ENCODE measurements at places on chromosomes 7 and 10.

DNA sequence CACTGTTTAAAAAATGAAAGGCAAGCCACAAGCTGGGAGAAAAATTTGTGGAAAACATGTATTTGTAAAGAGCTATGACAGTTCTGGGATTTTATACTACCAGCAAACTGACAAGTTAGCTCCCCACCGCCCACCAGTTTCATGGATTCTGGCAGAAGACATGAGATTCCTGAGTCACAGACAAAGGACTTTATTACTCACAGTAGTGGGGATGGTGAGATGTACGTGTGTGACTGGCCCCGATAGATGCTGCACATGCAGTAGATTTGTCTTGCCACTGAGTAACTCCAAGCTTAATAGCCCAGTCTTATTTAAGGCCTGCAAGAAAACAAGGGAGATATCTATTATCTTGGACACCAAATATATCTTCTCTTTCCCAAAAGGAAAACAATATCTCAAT lies 281.7 kb downstream of the AHR start:
- no peaks in the 10 kb centered on the region for H3K27me3 ChIP-seq
- no peaks in the 10 kb centered on the region for H3K36me3 ChIP-seq
- no peaks in the 10 kb centered on the region for H3K4me1 ChIP-seq
- no peak overlapping the region for H3K27ac ChIP-seq
- DNase-seq = no peak

DNA sequence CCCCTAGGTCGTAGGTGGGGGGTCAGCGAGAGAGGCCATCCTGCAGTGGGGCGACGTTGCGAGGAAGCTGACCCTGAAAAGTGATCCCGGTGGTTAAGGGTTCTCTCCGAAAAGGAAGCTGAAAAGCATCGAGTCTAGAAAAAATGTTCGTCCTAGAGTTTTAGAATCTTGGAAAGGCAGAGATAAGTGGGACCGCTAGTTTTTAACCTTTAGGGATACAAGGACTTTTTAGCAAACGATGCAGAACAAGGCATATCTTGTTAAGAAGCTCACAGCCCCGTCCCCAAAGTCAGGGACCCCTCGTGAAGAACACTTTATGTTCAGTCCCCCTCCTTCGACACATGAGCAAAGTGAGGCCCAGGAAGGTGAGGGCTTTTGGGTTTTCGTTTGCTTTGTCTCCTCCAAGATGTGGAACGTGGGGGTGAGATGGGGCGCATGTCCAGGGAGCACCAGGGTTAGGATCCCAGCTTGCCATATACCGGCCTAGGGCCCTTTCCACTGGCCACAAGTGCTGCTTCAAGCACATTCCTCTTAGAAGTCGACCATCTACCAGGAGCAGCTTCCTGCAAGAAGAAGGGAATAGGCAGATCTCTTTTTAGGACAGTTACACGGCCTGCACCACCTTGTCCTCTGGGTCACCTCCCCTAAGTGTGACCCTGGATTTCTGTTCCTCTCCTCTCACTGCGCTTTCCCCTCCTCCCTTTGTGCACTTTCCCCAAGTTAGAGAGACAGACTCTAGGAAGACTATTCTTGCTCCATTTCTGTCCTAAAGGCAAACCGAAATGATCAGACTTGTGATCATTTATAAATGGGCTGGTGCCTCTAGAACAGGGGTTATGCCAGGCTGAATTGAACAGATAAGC lies 969 bp downstream of the SLC35G1 start:
- H3K36me3 ChIP-seq = no peaks in the 10 kb centered on the region
- peak overlapping the region; percentile 55 for H3K4me3 ChIP-seq
- H3K27ac ChIP-seq = no peak overlapping the region
- no peaks in the 10 kb centered on the region for H3K27me3 ChIP-seq
- H3K4me1 ChIP-seq = no peaks in the 10 kb centered on the region

DNA sequence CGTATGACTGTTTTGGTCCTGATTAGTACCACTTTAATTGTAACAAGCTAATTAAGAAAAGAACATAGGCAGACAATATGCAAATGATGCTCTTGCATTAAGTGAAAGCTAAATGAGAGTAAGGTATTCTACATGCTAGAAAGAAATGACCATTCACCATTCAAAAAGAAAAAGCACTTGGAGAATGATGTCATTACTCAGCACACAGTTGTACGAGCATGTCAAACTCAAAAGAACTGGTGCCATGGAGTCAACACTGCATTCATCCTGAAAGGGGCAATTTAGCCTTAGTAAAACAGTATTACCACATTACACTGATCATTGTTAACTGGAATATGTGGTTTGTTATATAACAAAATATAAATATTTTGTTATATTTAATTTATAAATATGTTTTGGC lies 136.2 kb upstream of the CTTNBP2 start:
- no peaks in the 10 kb centered on the region for H3K36me3 ChIP-seq
- no peak overlapping the region for H3K4me3 ChIP-seq
- H3K4me1 ChIP-seq = peaks cover 2% of the 10 kb centered on the region
- no peak for DNase-seq

- H3K27me3 ChIP-seq = no peaks in the 10 kb centered on the region
- no peaks in the 10 kb centered on the region for H3K36me3 ChIP-seq
Measured at GRCh38 chr10:2012209-2012608, 274.9 kb upstream of the ADARB2 start.

- no peaks in the 10 kb centered on the region for H3K27me3 ChIP-seq
- H3K4me3 ChIP-seq = no peak overlapping the region
- no peak for DNase-seq
- no peaks in the 10 kb centered on the region for H3K4me1 ChIP-seq
- H3K36me3 ChIP-seq = no peaks in the 10 kb centered on the region
Measured at GRCh38 chr7:46678421-46678820, 757.3 kb upstream of the IGFBP3 start.

- no peaks in the 10 kb centered on the region for H3K36me3 ChIP-seq
- no peaks in the 10 kb centered on the region for H3K27me3 ChIP-seq
- H3K4me1 ChIP-seq = no peaks in the 10 kb centered on the region
Measured at GRCh38 chr10:112379635-112380296, 5.8 kb downstream of the ACSL5 start.

Measured in kidney (tissue), 22 donors.